ENCODE measurements at places on chromosomes 2 and 18. TPM values are rescaled to one million over a fixed set of nuclear protein-coding genes. Genes with fewer than 3 reads are reported as not detected.

- no peaks in the 10 kb centered on the region for H3K36me3 ChIP-seq
- peak; percentile 65 for DNase-seq
- H3K4me1 ChIP-seq: peaks cover 19% of the 10 kb centered on the region
- H3K4me3 ChIP-seq: no peak overlapping the region
- H3K27me3 ChIP-seq: no peaks in the 10 kb centered on the region
- H3K27ac ChIP-seq: no peak overlapping the region
Observed at GRCh38 chr2:183950673-183951072, 647.7 kb upstream of the ZNF804A start.

DNA sequence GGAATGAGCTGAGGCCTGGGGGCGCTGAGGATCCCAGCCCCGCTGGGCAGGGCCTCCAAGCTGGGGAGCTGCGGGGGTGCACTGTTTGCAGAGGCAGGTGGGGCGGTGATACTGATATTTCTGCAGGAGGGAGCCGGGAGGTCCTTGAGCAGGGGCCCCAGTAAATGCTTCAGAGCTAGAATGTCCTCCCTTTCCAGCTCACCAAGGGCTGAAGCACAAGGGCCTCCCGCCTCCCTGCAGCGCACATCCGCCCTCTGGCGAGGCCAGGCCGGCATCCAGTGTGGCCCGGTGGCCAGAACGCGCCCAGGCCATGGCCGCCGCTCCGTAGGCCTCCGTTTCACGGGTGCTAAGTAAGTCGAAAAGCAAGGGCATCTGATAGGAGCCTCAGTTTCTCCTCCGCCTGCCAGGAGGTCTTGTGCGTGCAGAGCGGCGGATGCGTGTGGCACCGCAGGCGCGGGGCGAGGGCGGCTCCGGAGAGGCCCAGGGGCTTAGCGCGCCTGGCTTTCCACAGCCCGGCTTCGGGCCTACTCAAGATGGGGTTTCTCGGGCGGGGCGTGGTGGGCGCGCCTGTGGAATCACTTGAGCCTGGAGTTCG lies 29.5 kb upstream of the CHMP1B start:
- H3K4me1 ChIP-seq: no peaks in the 10 kb centered on the region
- DNase-seq: no peak
- H3K4me3 ChIP-seq: no peak overlapping the region

GRCh38 chr2:75736276-75736675 lies 25.6 kb upstream of the GCFC2 start:
- no peak overlapping the region for H3K4me3 ChIP-seq
- no peaks in the 10 kb centered on the region for H3K27me3 ChIP-seq
- H3K36me3 ChIP-seq: peaks cover 6% of the 10 kb centered on the region
- H3K4me1 ChIP-seq: no peaks in the 10 kb centered on the region

- H3K4me1 ChIP-seq: peaks cover 81% of the 10 kb centered on the region
- peaks cover 8% of the 10 kb centered on the region for H3K36me3 ChIP-seq
- DNase-seq: peak; percentile 51
- peak overlapping the region; percentile 97 for H3K27ac ChIP-seq
Observed at GRCh38 chr2:37654932-37655841, 16.3 kb downstream of the CDC42EP3 start.

The DSEL gene
- total RNA-seq: 19.0 TPM

DNA sequence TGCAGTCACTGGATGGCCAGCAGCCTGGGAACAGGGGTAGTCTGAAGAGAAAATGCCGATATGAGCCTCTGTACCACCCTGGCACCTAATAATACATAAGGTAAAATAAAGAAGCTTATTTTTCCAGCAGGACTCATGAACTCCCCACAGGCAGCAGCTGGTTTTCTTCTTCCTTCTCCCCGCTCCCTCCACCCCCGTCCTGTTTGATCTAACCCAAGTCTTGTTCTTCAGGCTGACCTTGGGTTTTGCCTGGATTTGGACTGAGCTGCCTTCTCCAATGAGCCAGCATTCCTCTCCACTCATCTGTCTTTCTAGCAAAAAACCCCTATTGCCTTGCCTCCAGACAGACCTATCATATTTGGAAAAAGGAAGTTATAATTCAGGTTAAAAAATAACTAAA lies 111.8 kb downstream of the CELF4 start:
- no peak for DNase-seq
- H3K4me1 ChIP-seq: peaks cover 7% of the 10 kb centered on the region
- no peaks in the 10 kb centered on the region for H3K36me3 ChIP-seq
- no peak overlapping the region for H3K4me3 ChIP-seq

GRCh38 chr2:195486987-195487644 lies 169.9 kb upstream of the SLC39A10 start:
- H3K4me1 ChIP-seq: peaks cover 6% of the 10 kb centered on the region
- DNase-seq: peak; percentile 73
- no peaks in the 10 kb centered on the region for H3K36me3 ChIP-seq
- H3K27me3 ChIP-seq: no peaks in the 10 kb centered on the region

GRCh38 chr2:175323162-175323561 lies 141.7 kb upstream of the ATP5MC3 start:
- no peaks in the 10 kb centered on the region for H3K4me1 ChIP-seq
- DNase-seq: no peak
- peaks cover 17% of the 10 kb centered on the region for H3K27me3 ChIP-seq
- H3K36me3 ChIP-seq: no peaks in the 10 kb centered on the region
- no peak overlapping the region for H3K27ac ChIP-seq

Data from MCF 10A (cell line).